ENCODE measurements at places on chromosomes 7 and 10.

- DNase-seq = no peak
Measured at GRCh38 chr7:91276909-91277308, 12.7 kb downstream of the FZD1 start.

DNA sequence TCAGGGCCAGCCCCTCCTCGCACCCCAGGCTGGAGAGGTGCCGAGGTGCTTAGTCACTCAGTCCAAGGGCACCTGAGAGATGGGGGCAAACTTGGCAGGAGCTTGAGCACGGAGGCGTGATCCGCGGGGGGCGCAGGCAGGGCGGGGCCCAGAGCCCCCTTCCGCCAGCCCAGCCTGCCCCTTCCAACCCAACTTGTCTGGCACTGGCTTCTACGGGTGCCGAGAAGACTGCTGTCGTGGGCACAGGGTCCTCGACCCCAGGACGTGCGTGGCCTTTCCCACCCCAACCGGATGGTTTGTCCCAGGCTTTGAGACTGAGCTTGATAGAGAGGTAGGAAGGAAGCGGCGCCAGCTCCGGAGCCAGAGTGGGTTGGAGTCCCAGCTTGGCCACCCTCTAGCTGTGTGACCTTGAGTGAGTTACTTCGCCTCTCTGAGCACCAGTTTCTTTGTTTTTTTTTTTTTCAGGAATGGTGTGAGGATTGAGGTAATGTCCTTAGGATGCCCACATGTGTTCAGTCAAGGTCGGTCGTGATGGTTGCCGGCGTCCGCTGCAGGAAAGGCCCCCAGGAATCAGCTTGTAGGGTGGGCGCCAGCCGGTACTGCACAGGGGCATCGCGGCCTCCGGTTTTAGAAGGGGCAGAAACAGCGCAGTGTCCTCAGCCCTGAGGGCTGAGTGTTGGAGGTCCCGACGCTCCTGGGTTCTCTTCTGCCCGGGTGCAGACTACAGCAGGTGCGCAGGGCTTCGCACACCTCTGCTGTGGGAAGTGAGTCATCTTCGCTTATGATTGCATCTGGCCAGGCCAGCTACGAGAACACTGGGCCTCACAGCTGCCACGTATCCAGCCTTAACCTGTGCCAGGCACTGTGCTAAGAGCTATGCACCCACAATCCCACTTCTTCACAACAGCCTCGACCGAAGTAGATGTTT lies 28.6 kb upstream of the VAX1 start:
- DNase-seq = no peak

DNA sequence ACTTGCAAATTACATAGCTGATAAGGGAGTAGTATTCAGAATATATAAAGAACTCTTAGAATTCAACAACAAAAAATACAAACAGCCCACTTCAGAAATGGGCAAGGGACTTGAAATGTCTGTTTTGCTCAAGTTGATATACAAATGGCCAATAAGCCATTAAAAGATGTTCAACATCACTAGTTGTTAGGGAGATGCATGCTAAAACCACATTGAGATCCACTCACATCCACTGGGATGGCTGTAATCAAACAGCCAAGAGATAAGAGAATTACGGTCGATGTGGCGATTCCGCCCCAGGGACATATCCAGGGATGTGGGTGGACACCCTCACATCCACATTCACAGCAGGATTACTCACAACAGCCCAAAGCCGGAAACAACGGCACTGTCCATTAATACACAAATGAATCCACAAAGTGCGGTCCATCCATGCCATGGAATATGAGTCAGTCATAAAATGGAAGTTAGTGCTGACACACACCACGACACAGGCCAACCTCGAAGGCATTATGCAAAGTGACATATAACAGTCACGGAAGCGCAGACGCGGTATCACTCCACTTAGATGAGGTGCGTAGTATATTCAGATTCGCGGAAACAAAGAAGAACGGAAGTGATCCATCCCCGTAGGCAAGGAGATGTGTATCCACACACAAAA lies 227.8 kb downstream of the DNAJB6 start:
- no peak for DNase-seq

DNA sequence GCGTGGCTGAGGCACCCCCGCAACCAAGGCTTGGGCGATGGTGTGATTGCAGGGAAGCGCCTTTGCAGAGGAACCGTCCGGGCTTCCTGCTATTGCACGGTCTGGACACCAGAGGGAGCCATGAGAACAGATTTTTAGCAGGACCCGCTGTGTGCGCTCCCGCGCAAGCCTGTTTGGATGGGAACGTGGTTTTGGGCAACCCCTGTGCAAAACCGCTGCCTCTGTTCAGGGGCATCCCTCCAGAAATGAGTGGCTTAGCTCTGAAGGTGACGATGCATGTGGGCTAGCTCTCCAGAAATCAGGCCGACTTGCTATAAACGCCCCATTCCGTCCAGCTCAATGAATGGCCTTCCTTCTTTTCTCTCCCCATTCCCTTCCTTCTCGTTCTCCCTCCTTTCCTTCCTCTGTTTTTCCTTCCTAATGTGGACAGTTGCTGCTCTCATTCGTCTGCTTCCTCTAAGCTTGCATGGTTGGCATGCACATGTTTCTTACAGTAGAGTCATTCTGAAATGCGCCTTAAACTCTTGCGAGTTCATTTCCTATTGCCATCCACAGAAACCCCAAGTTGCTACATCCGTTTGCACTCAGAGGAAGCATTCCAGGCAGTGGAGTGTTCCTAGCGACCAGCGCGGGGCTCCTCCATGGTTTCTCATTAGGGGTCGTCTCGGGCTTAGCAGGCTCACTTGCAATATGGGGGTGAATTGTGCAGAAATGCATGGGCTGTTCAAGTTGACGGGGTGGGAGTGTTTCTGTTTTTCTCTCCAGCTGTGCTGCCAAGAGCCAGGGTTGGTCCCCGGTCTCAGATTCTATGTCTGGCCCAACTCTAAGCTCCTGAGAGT lies 302.5 kb upstream of the GALNT17 start:
- DNase-seq = peak; percentile 79

DNA sequence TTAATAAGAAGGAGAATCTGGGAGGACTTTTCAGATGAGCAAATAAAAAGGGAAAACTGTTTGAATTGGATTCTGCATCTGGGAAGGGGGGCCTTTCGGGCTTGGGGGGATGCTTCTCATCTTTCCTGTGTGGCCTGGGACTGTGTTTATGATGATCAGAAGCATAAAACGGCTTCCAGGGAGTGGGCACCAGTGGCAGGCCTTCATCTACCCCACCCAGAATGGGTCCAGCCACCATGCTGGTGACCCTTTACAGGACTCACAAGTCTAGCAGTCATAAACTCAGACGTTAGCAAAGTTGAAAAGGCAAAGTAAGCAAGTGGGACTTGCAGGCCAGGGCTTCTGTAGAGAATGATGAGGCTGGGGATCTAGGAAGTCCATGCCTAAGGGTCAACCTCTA lies 198.3 kb upstream of the ZMIZ1 start:
- no peak for DNase-seq

DNA sequence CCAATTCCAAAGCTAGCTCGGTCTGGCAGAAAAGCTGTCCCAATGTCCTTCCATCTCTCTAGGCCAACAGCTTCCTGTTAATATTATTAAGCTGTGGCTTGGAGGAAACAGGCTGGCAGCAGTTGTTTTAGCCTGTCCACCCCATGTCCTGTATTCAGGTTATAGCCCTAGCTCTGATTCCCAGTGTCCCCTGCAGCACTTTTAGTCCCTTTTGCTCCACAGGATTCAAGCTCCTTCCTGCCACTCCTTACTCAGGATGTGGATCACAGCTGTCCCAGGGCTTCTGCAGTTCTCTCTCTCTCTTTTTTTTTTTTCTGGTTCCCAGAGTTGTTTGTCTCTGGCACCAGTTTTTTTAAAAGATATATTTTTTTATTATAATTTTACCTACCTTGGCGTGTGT lies 85.2 kb downstream of the PPP1R17 start:
- DNase-seq = no peak

- DNase-seq = no peak
Measured at GRCh38 chr10:95833042-95833610, 74.6 kb upstream of the CC2D2B start.
